ENCODE measurements at places on chromosomes 5 and 9.

GRCh38 chr9:91758491-91758981 is 191.5 kb downstream of the ROR2 start:
- DNase-seq, result no peak

DNA sequence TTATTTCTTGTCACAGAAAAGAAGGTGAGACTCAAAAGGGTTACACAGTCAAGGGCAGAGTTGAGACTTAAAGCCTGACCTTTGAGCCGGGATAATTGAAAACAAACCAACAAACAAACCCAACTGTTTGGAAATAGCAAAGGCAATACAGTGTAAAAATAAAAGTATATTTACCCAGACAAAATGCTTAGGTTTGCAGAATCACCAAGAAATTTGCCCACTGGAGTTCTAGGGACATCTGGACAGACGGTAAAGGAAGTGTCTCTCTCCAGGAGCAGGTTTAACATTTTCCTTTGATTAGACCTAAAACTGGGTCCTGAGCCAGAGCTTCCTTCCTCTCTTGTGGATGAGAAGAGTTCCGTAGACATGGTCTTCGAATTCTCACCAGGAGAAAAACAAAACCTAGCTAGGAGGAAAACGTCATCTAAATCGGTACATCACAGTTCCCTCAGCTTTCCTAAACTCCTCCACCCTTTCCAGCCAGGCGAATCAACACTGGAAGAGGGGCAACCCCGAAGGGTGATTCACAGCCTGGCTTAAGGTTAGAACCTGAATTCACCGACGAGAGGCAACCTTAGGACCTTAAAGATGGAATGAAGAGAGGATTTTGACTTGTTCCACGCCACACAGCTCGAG is 673 bp downstream of the CDC25C start:
- DNase-seq, result no peak

GRCh38 chr5:15034379-15034778 is 162.8 kb upstream of the ANKH start:
- DNase-seq, result no peak

- no peak for DNase-seq
Observed at GRCh38 chr9:105883847-105884246, 189.5 kb downstream of the TMEM38B start.

- peak; percentile 93 for DNase-seq
Observed at GRCh38 chr5:431001-431710, 11.8 kb upstream of the EXOC3 start.

DNA sequence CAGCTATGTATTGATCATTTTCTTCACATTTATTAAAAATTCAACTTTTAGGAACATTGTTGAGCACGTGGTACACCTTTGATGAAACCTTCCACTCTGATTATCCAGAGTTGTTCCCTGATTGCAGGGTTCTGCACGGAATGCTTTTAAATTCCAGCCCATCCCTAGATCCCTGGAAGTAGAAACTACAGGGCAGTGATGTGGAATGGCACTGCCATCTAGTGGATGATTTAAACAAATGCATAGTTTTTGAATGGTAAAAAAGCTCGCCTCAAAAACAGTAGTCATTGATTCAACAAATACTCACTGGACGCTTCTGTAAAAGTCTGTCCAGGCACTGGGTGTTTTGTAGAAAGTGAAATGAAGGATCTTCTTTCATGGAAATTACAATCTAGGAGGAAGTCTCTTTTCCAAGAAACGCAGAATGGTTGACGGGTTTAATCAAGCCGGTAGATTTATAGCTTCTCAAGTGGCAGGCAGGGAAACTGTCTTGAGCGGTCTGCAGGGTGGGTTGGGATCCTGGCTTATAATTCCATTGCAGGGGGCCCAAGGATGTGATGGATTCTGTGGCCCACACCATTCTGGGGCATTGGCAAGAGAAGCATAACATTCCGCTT is 118.4 kb downstream of the ARHGAP26 start:
- DNase-seq, result no peak

Data from D721Med (cell line).